ENCODE measurements at places on chromosomes 4 and X.

- DNase-seq: no peak
Observed at GRCh38 chrX:39609941-39610340, 487.8 kb downstream of the BCOR start.

DNA sequence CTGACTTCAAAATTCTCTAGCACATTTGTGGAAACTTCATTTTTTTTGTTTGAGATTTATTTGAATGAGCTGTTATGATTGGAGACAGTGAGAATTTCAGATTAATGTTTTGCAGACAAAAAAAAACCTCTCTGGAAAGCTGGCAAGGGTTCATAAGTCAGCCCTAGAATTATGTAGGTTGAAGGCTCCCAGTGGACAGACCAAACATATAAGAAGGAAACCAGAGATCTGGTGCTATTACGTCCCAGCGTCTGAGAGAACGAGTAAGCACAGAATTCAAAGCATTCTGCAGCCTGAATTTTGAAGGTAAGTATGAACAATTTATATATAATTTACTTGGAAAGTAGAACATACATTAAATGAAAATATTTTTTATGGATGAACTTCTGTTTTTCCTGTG lies at the start of gene AGTR2:
Gene AGTR2, plus strand, starts transcription at position 234 of the 400 bp plus-strand sequence. CDS start 1,537 bp downstream, outside the sequence.
- no peak for DNase-seq

- no peak for DNase-seq
Observed at GRCh38 chrX:79100791-79101484, 43.5 kb upstream of the GPR174 start.

- DNase-seq: no peak
Observed at GRCh38 chr4:180363815-180364214, 1879.4 kb upstream of the TENM3 start.

DNA sequence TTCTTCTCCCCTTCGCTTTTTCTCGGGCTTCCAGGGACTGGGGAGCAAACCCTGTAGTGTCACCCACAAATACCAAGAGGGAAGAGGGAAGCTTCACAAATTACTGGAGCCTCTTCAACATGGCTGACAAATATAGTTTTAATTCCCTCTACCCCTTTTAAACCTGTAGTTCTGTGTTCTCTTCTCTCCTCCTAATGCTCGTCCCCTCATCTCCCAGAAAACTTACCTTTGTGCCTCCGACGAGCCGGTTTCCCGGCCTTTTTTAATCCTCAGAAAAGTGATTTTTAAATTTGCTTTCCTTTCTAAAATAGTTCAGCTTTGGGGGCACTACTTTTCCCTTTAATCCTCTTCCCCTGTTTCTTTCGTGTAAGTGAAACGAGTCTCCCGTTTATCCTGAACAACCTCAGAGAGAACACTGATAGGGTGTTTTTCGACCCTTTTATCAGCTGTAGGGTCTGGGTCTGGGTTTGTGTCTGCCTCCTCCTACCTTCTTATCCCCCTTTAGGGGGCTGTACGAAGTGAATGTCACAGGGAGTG lies 408 bp downstream of the TET2 start:
- no peak for DNase-seq

GRCh38 chrX:35016051-35016450 lies 73.5 kb downstream of the FAM47B start:
- DNase-seq: no peak

DNA sequence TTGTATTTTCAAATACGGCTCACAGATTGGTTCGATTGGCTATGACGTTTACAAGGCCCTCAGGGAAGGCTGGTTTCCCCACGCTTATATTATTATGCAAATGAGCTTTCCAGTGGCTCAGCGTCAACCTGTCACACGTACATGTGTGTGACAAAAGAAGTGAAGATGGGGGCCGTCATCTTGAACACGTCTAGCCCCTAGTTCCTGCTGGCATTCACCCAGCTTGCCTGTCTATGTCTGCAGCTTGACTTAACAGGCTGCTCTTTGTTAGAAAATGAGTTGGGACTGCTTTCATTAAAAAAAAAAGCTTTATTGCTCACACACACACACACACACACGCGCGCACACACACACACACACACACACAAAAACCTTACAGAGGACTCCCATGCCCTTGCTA lies 283.6 kb upstream of the CTSO start:
- DNase-seq: no peak

Data from activated CD4-positive, alpha-beta T cell treated with anti-CD3 and anti-CD28 coated beads, Interleukin-2, amount 10 ng/mL, durations not matched to agents 24 days and 14 days (primary cell).